SJSA1 (cell line): ENCODE measurements at places on chromosomes 2 and 18. TPM values are rescaled to one million over a fixed set of nuclear protein-coding genes. Genes with fewer than 3 reads are reported as not detected.

CCDC102B gene
- total RNA-seq: 0.53 and 1.5 TPM in 2 replicates

TACR1 gene
- 0.13 TPM in 1 of 2 replicates, not detected in the other for total RNA-seq

LBX2 gene
- 0.18 and 1.6 TPM in 2 replicates for total RNA-seq

ABI2 gene
- total RNA-seq: 43.9 and 54.8 TPM in 2 replicates

ABCG5 gene
- not detected in 2 replicates for total RNA-seq

GCKR gene
- total RNA-seq: not detected in 2 replicates

RGPD8 gene
- 1.4 and 5.5 TPM in 2 replicates for total RNA-seq

BOLL gene
- total RNA-seq: not detected in 2 replicates

C1D gene
- 77.7 and 83.3 TPM in 2 replicates for total RNA-seq

NPAS2 gene
- total RNA-seq: 0.91 and 4.0 TPM in 2 replicates

TRIM43B gene
- total RNA-seq: not detected in 2 replicates

TANC1 gene
- total RNA-seq: 11.6 and 26.5 TPM in 2 replicates

SLC5A7 gene
- total RNA-seq: not detected in 2 replicates

CTIF gene
- 48.2 and 91.5 TPM in 2 replicates for total RNA-seq

TNFRSF11A gene
- total RNA-seq: not detected in 2 replicates

GRCh38 chr18:4813708-4814107, 358.6 kb upstream of the DLGAP1 start:
- no peaks in the 10 kb centered on the region for H3K4me1 ChIP-seq
- H3K27me3 ChIP-seq: no peaks in the 10 kb centered on the region
- no peak for DNase-seq
- no peak overlapping the region for H3K27ac ChIP-seq

DNA sequence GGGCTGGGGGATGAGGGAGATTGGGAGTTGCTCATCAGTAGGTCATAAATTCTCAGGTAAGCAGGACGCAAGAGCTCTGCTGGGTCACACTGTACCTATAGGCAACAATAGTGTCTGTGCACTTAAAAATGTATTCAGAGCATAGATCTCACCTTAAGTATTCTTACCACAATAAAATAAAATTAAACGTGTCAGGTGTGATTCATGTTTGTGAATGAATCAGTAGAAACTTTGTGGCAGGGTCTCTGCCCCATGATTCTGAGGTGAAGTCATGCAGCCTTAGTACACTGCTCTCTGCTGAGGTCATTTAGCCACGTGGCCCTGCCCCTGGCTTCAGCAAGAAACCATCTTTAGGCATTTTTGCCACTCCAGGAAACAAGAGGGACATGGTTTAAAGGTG, 253.8 kb downstream of the FBXO15 start:
- H3K27me3 ChIP-seq: no peaks in the 10 kb centered on the region
- H3K4me1 ChIP-seq: no peaks in the 10 kb centered on the region
- no peak overlapping the region for H3K4me3 ChIP-seq
- no peak for DNase-seq
- H3K36me3 ChIP-seq: no peaks in the 10 kb centered on the region

- H3K4me3 ChIP-seq: no peak overlapping the region
- H3K36me3 ChIP-seq: no peaks in the 10 kb centered on the region
- H3K4me1 ChIP-seq: no peaks in the 10 kb centered on the region
- DNase-seq: no peak
- H3K27me3 ChIP-seq: no peaks in the 10 kb centered on the region
- H3K27ac ChIP-seq: no peak overlapping the region
Observed at GRCh38 chr2:218028189-218028495, 25.3 kb upstream of the TNS1 start.

DNA sequence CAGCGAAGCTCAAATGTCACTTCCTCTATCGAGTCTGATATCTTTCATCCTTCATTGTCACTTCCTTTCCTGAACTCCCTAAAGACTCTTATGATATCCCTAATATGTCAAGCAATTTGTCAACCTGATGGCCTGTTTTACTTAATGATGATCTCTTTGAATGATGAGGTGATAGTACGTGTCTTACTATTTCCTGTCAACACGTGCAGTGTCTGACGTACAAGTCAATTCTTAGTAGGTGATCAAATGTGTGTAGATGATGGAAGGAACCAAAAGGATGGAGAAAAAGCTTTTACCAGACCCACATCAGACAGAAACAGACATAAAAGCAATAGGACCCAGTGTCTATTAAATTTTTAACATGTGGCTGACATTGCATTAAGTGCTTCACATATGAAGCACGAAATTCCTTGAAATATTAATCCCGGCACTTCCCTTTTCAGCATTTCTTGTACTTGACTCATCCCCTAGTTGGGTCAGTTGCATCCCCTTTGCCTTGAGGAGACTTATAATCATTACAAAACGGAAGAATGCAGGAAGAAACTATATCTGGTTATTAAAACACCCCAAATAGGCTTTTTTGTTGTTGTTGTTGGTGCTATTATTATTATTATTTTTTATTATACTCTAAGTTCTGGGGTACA, 108.6 kb upstream of the NYAP2 start:
- DNase-seq: no peak
- no peak overlapping the region for H3K4me3 ChIP-seq
- H3K4me1 ChIP-seq: no peaks in the 10 kb centered on the region
- H3K36me3 ChIP-seq: no peaks in the 10 kb centered on the region

DNA sequence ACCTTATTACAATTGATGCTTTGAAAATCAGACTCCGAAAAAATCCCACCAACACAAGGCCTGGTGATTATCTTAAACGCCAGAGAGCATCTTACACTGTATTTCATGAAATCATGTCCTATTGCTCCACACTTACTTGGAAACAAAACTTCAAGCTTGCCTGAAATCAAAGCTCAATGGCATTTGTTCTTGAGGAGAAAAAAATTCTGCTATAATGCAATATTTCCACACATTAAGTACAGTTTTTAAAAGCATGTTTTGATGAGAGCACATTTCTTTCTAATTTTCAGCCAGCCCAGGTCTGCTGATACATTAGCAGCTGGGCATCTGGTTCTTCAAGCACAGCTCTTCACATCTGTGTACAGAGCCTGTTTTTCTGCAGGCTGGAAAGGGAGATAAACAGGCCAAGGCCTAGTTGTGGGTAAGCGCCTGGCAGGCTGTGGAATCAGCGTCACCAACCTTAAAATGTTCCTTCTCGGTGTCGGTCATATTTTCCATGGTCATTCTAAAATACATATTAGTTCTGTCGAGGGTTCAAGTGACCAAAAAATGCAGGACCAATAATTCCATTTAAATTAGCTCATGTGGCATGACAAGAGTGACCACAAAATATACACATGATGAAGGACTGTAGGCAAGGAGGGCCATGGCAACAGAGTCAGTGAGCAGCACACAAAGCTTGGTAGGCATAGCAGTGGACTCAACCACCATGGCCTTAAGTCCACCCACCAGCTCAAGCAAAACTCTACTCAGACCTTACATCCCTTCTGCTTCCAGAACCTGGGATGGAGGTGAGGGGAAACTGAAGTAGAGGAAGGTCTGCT, 20.9 kb downstream of the SLC8A1 start:
- H3K4me3 ChIP-seq: no peak overlapping the region
- no peaks in the 10 kb centered on the region for H3K27me3 ChIP-seq
- H3K27ac ChIP-seq: no peak overlapping the region
- no peaks in the 10 kb centered on the region for H3K36me3 ChIP-seq
- peaks cover 25% of the 10 kb centered on the region for H3K4me1 ChIP-seq

GRCh38 chr2:216557413-216557812, 58.8 kb downstream of the RPL37A start:
- no peak for DNase-seq
- H3K36me3 ChIP-seq: no peaks in the 10 kb centered on the region
- H3K4me3 ChIP-seq: no peak overlapping the region
- H3K4me1 ChIP-seq: peaks cover 12% of the 10 kb centered on the region

- no peaks in the 10 kb centered on the region for H3K27me3 ChIP-seq
- peaks cover 29% of the 10 kb centered on the region for H3K36me3 ChIP-seq
- H3K4me1 ChIP-seq: peaks cover 8% of the 10 kb centered on the region
- no peak overlapping the region for H3K27ac ChIP-seq
- no peak overlapping the region for H3K4me3 ChIP-seq
Observed at GRCh38 chr2:191351298-191351697, 106.1 kb downstream of the MYO1B start.

DNA sequence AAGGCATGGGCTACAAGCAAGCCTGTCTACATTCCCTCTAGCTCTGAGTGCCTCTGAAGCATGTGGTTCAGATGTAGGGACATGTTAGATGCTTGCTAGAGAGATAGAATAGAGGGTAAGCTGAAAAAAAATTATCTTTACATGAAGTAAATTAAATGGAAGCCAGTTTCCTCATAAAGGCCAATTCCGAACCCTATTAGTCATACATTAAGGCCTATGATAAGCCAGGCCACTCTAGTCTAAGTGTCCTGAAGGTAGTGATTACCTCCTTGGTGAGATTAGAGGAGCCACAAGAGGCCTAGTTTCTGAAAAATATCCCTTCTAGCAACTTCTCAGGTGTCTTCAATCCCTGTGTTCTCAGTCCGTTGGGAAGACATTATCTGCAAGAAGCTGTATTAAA, 72.4 kb upstream of the NPAS2 start:
- H3K4me1 ChIP-seq: peaks cover 49% of the 10 kb centered on the region
- H3K4me3 ChIP-seq: no peak overlapping the region
- no peak for DNase-seq

GRCh38 chr18:53943326-53943860, 281.1 kb downstream of the MBD2 start:
- DNase-seq: no peak
- no peak overlapping the region for H3K27ac ChIP-seq
- H3K4me3 ChIP-seq: no peak overlapping the region
- no peaks in the 10 kb centered on the region for H3K36me3 ChIP-seq
- H3K4me1 ChIP-seq: peaks cover 33% of the 10 kb centered on the region

DNA sequence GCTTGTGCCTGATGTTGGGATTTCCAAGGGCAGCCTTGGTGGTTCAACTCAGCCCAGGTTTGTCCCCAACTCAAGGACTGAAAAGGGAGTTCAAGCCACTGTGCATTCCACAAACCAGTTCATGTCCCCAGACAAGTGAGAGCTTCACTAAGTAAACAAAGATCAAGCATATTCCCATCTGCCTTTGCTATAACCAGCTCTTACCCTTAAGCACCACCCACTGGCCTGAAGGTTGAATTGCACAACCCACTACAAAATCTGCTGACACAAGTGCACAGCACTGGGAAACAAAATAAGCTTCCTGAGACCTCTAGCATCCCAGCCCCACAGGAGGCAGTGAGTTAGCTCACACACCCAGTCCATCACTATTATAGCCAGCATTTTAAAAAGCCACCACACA, 516.7 kb downstream of the NR4A2 start:
- H3K27ac ChIP-seq: no peak overlapping the region
- H3K36me3 ChIP-seq: no peaks in the 10 kb centered on the region
- no peak for DNase-seq
- H3K4me1 ChIP-seq: no peaks in the 10 kb centered on the region
- H3K4me3 ChIP-seq: no peak overlapping the region
- H3K27me3 ChIP-seq: no peaks in the 10 kb centered on the region

DNA sequence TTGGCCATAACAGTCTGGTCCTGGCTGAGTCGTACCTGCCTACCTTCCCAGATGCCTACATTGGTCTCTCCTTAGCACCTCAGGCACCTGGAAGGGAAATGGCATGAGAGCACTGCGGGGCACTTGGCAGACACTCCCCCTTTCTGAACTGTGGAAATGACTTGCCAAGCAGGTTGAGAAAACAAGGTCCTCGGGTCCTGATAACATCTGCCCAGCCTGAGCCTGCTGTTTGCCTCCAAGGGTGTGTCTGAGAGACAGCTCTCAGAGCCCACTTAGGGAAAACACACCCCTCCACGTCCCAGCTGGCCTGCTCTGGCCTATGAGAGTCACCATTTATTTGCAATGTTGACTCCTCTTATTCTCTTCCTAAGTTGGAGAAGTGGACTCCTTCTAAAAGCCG, 10.5 kb downstream of the FAM110C start:
- H3K36me3 ChIP-seq: no peaks in the 10 kb centered on the region
- no peak for DNase-seq
- H3K4me1 ChIP-seq: no peaks in the 10 kb centered on the region
- no peak overlapping the region for H3K27ac ChIP-seq
- H3K27me3 ChIP-seq: peaks cover 9% of the 10 kb centered on the region; the same call in 1 of the 2 replicates
- no peak overlapping the region for H3K4me3 ChIP-seq

GRCh38 chr2:64143169-64144056, 807 bp downstream of the PELI1 start:
- H3K27me3 ChIP-seq: no peaks in the 10 kb centered on the region
- peak overlapping the region; percentile 99 for H3K4me3 ChIP-seq
- peak; percentile 46 for DNase-seq
- H3K4me1 ChIP-seq: peaks cover 10% of the 10 kb centered on the region
- peaks cover 9% of the 10 kb centered on the region for H3K36me3 ChIP-seq
- H3K27ac ChIP-seq: peak overlapping the region; percentile 72

DNA sequence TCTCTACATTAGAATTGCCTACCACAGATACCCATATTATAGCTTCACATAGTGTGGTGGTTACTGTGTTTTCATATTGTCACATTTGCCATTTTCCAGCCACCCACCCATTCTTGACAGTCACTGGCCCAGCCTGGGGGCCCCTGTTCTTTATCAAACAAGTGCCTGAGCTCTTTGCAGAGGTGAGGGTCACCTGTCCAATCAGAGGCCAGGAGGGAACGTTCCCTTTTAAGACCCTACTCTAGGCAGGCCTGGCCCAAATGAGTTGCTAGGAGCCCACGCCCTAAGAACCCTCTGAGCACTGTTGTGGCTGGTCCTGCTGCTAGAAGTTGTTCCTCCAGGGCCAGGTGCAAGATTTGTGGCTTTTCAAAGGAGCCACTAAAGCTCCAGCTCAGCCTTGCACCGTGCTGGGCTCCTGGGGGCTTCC, 5.2 kb downstream of the IL37 start:
- H3K27ac ChIP-seq: no peak overlapping the region
- no peaks in the 10 kb centered on the region for H3K27me3 ChIP-seq
- no peaks in the 10 kb centered on the region for H3K36me3 ChIP-seq

DNA sequence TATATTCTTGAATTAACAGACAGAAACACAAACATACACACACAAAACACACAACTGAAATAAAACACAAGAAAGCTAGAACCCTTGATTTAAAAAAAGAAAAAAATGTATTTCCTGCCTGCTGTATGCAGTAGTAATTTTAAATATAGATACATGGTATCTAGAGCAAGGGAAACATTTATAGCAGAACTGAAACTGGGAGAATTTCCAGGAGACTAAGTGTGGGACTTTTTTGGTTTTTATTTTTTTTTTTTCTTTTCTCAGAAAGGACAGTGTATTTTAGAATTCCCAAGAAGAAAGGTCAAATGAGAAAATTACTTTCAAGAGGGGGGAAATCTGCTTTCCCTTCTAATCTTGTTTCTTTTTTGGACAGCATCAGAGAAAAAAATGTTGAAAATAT, 558.9 kb upstream of the PKDCC start:
- H3K36me3 ChIP-seq: no peaks in the 10 kb centered on the region
- no peaks in the 10 kb centered on the region for H3K27me3 ChIP-seq
- no peak for DNase-seq
- H3K4me1 ChIP-seq: no peaks in the 10 kb centered on the region

DNA sequence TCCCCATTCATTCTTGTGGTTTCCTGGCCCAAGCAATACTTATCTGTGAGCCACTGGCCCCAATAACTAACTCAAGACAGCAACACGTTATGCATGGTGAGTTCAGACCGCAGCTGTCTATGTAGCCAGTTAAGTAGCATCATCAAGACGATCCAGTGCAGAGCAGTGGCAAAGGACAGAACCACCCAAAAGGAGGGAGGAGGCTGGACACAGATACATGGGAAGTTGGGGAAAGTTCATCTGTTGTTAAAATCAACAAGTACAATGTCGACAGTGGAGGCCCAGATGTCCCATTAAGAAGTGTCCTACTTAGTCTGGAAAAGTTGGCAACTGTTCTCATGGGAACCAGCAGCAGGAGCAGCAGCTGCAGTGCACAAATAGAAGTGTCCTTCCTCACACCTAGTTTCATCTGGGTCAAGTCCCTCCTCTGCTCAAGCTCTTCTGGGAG, 106.9 kb upstream of the THOC1 start:
- no peaks in the 10 kb centered on the region for H3K36me3 ChIP-seq
- no peak for DNase-seq
- H3K4me3 ChIP-seq: no peak overlapping the region
